ENCODE measurements at places on chromosomes 13 and 19.

DNA sequence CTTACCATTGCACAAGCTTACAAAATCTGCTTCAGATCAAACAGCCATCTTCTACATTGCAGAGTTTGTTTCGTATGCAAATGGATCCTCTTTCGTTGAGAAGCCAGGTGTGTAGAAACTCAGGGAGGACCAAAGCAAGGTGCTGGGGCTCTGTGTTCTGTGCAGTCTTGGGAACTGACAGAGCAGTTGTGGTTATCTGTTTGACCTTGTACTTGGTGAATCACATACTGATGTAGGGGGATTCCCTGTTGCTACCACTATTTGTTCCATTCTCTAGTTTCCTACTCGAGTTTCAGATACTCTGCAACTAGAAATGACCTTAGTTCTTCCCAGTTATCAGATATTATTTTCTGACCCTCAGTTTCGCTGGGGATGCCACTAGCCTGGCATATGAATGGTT lies 95.2 kb upstream of the CLDN10 start:
- no peak for DNase-seq

DNA sequence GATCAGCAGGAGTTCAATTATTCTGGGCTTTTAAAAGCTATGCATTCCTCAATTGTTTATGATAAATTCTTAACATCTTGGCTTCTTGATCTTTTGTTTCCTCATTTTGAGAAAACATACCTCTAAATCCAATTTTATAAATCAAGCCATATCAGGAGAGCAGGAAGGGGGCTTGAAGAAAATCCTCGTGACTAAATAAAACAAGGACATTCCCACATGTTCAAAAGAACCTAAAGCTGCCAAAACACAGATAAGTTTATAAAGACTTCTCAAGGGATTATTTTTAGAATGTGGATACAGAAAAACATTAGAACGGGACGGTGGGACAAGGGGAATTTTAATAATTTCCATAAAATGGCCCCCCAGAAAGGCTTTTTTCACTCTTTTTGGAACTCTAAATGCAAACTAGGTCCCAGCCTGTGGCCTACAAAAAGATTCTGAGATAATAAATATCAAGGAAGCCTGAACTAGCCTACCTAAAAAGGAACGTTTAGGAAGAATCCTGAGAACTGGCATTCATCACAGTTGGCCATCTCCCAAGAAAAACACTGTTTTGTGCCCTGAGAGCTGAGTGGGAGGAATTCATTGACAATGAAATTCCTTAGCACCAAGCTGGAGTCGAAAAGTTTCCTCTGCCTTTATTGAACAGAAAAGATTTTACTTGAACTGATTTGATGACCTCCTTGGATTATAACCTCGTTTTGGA lies 30.1 kb downstream of the ZAR1L start:
- no peak for DNase-seq

GRCh38 chr13:81017513-81018152 lies 676.7 kb upstream of the SPRY2 start:
- DNase-seq, result peak; percentile 7

GRCh38 chr13:23861310-23861709 lies 27.9 kb downstream of the MIPEP start:
- DNase-seq, result no peak

- DNase-seq, result no peak
These were observed 18.2 kb downstream of the ZNF121 start for GRCh38 chr19:9565900-9566705.

- no peak for DNase-seq
These were observed 426.8 kb upstream of the SLITRK5 start for GRCh38 chr13:87244256-87244890.

- no peak for DNase-seq
These were observed 22.0 kb downstream of the CEACAM16 start for GRCh38 chr19:44720945-44721344.

- no peak for DNase-seq
These were observed 194.1 kb downstream of the NUFIP1 start for GRCh38 chr13:44795176-44795575.

GRCh38 chr19:33400856-33401682 lies 27.6 kb downstream of the CEBPG start:
- no peak for DNase-seq

DNA sequence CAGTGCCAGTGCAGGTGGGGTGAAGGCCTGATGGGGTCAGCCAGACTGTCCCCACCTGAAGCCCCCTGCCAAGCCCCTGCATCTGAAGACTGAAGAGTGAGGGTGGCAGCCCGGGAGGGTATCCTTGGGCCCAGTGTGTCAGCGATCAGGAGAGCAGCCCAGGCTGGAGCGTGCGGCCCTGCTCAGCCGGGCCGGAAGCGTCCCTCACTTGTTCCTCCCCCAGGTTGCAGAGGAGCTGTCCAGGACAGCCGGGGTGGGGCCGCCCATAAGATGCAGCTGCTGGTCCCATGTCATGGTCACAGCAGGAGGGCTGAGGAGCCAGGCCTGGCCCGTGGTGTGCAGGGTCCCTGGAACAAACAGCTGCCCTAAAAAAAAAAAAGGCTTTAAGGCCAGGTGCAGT lies 55.4 kb downstream of the KDM4B start:
- no peak for DNase-seq

GRCh38 chr13:109870274-109870673 lies 83.9 kb upstream of the IRS2 start:
- no peak for DNase-seq

DNA sequence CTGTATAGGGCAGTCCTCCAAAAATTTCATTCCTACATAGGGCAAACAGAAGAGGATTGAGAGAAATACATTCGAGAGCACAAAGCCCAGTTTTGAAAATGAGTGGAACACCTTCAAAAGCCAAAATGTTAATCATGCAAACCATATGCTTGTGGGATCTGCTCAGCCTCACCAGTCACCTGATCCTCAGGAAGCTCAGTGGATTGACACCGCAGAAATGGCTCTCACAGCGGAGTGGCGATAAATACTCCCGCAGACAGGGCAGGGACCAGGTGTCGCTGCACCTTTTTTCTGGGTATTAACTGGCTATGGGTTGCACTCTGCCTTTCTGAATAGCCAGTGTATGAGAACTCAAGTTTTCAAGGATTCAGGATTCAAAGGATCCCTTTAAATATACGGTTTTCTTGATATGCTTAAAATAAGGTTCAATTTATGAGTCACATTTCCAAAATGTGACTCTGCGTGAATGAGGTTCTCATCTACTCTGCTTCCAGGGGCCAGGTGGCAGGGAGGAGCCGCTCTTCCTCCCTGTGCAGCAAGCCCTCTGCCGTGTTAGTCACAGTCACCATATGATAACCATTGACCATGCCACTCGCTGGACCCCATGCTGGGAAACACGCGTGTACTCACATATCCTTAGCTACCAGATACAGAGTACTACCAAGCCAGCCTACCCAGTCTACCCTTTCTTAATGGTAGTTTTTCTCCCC lies 18.3 kb upstream of the DHRS12 start:
- DNase-seq, result no peak

DNA sequence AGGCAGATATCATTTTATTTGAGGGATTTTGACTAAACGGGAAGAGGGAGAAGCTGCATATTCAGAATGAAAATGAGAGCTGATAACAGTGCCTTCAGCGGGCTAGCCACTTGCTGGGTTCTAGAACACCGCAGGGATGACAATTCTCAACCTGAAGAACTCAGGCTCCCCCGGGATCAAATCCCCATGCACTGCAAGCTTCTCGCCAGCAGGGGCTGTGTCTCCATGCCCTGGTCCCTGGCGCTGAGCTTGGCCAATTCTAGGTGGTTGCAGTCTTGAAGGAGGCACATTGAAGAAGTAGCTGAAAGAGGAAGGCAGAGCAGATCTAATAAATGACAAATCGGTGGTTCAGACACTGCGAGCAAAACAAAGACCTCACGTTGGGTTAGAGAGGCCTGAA lies 128.7 kb downstream of the UQCRFS1 start:
- DNase-seq, result no peak

DNA sequence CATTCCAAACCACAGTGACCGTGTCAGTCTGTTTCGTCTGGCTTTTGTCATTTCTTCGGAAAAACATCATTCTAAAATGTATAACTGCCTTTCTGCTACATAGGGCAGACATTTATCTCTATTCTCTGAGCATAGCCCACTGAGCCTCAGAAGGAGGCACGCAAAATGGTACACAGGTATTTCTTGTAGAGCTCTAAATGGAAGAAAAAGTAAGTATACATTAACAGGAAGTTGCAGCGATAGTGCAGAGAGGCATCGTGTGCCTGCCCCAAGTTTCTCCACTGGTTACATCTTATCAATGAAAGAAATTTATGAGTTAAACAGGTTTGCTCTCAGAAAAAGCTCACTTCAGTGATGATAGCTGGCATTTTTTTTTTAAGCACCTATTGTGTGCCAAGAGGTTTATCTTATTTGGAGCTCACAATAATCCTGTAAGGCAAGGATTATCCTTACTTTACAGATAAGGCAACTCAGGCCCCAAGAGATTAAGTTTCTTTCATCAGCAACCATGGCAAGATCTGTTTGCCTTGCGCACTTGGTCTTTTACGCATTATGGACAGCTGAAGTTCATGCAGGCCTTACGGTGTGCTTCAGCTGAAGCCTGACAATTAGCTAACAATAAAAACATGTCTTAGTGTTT lies 1.2 kb upstream of the RCBTB2 start:
- no peak for DNase-seq

- no peak for DNase-seq
These were observed 3.0 kb downstream of the PEG3 start for GRCh38 chr19:56837492-56838023.

Data from CD4-positive, alpha-beta T cell treated with Interleukin-12 subunit alpha and Interleukin-12 subunit beta, for 1 hour (primary cell).